ENCODE measurements at places on chromosomes 7 and 10. TPM values are rescaled to one million over a fixed set of nuclear protein-coding genes. Genes with fewer than 3 reads are reported as not detected.

- H3K4me1 ChIP-seq: peaks cover 14% of the 10 kb centered on the region
- H3K4me3 ChIP-seq: peak overlapping the region; percentile 53
- DNase-seq: peak; percentile 17
- H3K27ac ChIP-seq: no peak overlapping the region
- H3K36me3 ChIP-seq: no peaks in the 10 kb centered on the region
Observed at GRCh38 chr7:27172315-27172774, 1.8 kb downstream of the HOXA10 start.

GRCh38 chr7:67725423-67725822 lies 728.8 kb downstream of the TYW1 start:
- no peaks in the 10 kb centered on the region for H3K36me3 ChIP-seq
- peaks cover 3% of the 10 kb centered on the region for H3K4me1 ChIP-seq
- peak overlapping the region; percentile 85 for H3K27ac ChIP-seq
- H3K27me3 ChIP-seq: no peaks in the 10 kb centered on the region
- DNase-seq: peak; percentile 68

DNA sequence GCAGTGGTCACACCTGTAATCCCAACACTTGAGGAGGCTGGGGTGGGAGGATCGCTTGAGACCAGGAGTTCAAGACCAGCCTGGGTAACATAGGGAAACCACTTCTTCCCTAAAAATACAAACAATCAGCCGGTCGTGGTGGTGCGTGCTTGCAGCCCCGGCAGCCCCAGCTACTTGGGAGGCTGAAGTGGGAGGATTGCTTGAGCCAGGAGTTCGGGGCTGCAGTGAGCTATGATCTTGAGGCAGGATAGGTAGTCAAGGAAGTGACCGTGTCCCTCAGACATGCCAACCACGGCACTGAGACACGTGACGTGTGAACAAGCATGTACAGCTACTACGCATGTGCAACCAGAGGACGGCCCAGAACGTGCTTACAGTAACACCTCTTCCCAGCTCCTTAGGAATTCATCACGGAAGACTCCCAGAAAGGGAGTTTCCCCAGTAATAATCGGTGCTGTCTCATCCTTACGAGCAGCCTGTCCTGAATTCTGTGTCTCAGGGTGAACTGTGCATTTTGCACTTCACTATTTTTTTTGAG lies 5.3 kb downstream of the GUSB start:
- H3K36me3 ChIP-seq: no peaks in the 10 kb centered on the region
- no peaks in the 10 kb centered on the region for H3K27me3 ChIP-seq
- DNase-seq: no peak
- peaks cover 5% of the 10 kb centered on the region for H3K4me1 ChIP-seq

DNA sequence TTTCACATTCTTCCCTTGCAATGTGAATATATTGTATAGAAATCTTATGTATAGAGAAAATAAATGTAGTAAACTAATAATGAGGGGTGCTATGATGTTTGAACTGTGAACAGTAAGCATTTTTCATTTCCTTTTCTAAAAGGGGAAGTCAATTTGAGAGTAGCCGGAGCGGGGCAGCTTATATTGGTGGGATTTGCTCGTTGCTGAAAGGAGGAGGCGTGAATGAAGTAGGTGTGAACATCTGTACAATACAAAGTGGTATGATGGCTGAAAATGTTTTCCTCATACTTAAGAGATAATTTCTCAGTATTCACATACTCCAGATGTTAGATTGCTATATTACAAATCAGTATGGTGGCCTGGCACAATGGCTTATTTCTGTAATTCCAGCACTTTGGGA lies 87.1 kb downstream of the SRI start:
- H3K4me3 ChIP-seq: no peak overlapping the region
- H3K27ac ChIP-seq: no peak overlapping the region
- H3K4me1 ChIP-seq: no peaks in the 10 kb centered on the region
- no peak for DNase-seq
- no peaks in the 10 kb centered on the region for H3K36me3 ChIP-seq

ZNF488 gene
- total RNA-seq: 0.20 TPM

LRRC4 gene
- 7.1 TPM for total RNA-seq

Measured in ovary (tissue), 10 donors.